CD4-positive, alpha-beta T cell treated with Interleukin-15 for 1 hour (primary cell): ENCODE measurements at places on chromosomes 1 and 21.

GRCh38 chr1:211174375-211174774 lies 40.4 kb upstream of the KCNH1 start:
- DNase-seq = no peak

- DNase-seq = no peak
Measured at GRCh38 chr1:33036051-33036525, 595 bp downstream of the AK2 start.

GRCh38 chr21:42632336-42632751 lies 21.1 kb upstream of the PDE9A start:
- no peak for DNase-seq

DNA sequence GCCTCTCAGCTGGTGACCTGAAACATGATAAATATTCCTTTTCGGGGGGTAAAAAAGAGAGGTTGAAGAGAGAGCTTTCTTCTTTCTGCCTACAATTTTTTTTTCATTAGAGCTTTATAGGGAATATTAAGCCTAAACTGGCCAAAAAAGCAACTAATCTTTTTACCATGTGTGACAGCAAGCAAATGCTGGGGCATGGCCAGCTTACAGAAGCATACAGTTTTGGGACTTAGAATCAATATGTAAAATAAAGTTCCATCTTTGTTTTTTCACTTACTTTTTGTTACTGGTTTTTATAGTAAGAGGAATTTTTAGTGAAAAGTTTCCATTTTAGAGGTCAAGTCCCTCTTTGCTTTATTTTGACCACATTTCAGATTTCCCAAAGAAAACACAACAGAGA lies 301.2 kb upstream of the DEPDC1 start:
- DNase-seq = no peak

DNA sequence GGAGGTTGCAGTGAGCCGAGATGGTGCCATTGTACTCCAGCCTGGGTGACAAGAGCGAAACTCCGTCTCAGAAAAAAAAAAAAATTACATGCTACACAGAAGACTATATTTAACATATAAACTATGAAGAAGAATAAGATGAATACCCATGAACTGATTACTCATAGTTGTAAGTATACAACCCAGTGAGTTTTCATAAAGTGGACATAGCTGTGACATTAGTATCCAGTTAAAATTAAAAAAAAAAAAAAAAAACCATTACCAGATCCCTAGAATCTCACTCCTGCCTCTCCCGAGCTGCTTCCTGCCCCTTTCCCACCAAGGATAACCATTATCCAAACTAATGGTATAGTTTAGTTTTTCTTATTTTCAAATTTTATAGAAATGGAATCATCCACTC lies 37.4 kb downstream of the UBE4B start:
- DNase-seq = no peak

GRCh38 chr1:212470059-212470458 lies 37.3 kb downstream of the NENF start:
- DNase-seq = no peak
